ENCODE measurements at places on chromosomes 1 and 21.

DNA sequence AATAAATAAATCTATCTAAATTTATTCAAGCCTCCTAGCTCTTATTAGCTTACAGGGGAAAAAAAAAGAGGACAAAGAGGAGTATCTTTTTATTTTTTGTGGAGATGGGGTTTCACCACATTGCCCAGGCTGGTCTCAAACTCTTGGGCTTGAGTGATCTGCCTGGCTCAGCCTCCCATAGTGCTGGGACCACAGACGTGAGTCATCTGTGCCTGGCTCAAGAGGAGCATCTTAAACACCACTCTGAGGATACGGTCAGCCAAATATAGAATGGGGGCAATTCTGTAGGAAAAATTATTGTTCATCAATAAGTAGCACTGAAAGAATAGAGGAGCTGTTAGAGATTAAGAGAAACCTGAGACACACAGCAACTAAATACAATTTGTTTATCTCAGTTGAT, 24.1 kb downstream of the SLC45A3 start:
- no peak for DNase-seq

DNA sequence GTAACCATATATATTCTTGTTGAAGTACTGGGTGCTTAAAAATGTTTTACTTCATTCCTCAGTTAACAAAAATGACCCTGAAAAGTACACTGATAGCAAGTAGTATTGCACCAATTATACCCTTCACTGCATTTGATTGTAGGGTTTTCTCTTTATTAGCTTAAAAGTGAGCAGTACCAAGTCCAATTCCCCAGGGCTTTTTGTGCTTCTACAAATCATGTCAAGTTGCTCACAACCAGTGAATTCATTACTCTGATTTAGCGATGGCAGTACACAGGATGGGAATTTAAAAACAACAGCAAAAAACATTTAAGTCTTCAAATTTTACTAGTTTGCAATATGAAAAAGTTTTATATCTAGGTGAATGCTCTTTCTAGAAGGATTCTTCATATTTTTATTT, 436.4 kb downstream of the PTBP2 start:
- no peak for DNase-seq

- DNase-seq, result no peak
These were observed 477.6 kb upstream of the DEPDC1 start for GRCh38 chr1:68974447-68974846.

GRCh38 chr1:41918450-41919043, at the start of gene HIVEP3:
HIVEP3 (minus strand) TSS chr1:41918922.
- peak; percentile 23 for DNase-seq

DNA sequence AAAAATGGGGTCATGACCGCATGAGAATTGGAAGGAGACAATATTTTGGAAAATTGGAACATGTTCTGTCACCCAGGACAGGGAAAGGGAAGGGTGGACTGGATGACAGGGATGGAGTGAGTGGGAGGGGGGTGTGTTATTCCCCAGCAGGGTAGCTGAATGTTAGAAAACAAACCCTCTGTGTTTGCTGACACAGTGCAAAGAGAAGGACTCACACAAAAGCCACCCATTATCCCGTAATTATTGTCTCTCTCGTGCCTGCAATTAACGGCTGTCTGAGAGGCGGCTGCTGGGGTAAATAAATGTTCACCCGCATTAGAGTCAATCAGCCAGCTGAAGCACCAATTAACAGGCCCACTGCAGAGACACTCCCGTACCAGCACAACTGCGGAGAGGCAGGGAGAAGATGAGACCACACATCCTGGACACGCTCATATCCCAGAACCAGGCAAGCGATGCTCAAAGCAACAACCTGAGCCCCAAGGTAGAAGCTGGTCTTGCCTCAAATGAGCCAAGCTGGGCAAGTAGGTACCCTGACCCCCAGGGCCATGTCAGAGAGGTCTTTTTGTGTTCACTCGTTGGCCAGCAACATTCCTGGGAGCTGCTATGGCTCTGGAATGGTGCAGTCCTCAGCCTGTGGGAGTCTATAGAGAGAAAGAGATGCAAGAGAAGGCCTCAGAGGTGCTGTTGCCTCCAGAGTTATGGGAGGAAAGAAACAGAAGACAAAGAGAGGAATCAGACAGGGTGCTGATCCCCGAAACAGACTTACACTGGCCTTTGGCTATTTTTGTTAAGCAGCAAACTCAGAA, 19.4 kb downstream of the PLEKHA6 start:
- DNase-seq, result no peak

DNA sequence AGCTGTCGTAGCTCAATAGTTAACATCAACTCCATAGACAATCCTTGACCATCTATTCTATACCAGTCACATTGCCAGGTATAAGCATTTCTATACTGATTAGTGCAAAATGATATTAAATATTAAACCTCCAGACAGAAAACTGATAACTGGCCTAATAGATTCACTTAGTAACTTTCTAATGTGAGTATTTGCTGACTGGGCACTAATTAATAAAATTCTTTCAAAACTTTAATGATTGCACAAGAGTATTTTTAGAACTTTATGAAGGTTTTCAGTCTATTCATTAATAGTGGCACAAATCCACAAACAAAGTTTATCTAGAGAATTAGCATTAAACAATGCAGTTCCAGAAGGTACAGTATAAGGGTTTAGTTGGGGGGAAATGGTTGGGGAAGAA, 79.1 kb downstream of the TTLL7 start:
- no peak for DNase-seq

- peak; percentile 87 for DNase-seq
These were observed 1.3 kb downstream of the ARL8A start for GRCh38 chr1:202143011-202143767.

DNA sequence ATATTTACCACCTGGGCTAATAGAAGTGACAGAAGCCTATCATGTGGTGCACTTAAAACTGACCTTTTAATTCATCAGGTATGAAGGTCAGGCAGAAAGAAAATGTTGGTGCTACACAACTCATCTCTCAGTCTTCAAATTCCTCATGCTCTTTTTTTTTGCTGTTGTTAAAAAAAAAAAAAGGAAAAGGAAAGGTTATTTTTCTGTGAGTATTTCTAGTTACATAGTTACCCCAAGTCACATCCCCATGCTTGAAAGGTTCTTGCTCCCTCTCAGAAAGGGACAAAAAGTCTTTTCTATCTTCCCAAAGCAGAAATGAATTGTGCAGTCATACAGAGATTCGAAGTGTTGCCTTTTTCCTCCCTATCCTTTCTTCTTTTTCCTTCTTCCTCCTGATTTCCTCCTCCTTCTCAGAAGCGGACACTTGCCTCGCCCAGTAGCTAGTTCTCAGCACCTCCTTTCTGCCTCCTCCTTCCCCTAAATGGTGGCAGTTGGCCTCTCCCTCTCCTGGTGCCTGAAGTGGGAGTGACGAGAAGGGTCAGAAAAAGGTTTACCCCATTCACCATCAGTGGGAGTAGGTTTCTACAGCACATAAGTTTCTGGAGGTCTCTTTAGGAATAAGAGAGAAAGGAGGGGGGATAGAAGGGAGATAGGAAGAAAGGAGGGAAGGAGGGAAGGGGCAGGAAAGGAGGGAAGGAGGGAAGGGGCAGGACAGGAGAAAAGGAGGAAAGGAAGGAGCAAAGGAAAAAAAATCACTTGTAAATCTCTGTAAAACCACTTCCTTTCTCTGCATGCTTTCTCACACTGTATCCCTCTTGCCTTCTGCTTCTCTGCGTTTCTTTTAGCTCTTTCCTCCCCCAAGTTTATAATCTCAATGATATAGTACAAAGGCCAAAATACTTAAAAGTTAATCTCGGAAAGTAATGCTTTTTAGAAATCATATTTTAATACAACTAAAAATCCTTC, 20.4 kb upstream of the C1orf105 start:
- peak; percentile 8 for DNase-seq

DNA sequence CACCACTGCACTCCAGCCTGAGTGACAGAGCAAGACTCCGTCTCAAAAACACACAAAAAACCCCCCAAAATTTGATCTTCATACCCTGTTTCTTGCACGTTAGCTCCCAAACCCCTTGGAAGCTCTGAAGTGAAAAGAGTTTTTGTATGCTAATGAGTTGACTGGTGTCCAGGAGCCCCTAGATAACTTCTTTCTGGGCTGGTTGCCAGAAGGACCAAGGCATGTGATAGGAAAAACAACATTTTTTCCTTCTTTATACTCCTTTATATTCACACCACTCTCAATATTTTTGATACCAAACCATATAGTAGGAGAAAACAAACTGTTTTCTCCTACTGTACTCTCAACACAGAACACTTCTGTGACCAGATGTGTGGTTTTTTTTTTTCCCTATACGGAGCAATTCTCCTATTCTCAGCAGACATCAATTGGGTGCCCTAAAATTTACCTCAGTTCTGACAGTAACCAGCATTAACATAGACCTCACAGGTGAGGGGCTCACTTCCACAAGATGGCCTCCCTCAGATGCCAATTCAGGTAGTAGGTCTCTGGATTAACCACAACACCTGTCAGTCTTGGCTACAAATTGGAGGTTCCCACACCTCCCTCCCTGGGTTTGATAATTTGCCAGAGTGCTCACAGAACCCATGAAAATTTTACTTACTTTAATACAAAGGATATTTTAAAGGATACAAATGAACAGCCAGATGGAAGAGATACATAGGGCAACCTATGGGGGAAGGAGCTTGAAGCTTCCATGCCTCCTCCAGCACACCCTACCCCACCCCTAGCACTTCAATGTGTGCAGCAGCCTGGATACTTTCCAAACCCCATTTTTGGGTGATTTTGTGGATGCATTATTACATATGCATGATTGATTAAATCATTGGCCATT, 25.6 kb downstream of the ZYG11B start:
- DNase-seq, result no peak

GRCh38 chr1:59971464-59971911, 44.9 kb upstream of the CYP2J2 start:
- DNase-seq, result peak; percentile 69

DNA sequence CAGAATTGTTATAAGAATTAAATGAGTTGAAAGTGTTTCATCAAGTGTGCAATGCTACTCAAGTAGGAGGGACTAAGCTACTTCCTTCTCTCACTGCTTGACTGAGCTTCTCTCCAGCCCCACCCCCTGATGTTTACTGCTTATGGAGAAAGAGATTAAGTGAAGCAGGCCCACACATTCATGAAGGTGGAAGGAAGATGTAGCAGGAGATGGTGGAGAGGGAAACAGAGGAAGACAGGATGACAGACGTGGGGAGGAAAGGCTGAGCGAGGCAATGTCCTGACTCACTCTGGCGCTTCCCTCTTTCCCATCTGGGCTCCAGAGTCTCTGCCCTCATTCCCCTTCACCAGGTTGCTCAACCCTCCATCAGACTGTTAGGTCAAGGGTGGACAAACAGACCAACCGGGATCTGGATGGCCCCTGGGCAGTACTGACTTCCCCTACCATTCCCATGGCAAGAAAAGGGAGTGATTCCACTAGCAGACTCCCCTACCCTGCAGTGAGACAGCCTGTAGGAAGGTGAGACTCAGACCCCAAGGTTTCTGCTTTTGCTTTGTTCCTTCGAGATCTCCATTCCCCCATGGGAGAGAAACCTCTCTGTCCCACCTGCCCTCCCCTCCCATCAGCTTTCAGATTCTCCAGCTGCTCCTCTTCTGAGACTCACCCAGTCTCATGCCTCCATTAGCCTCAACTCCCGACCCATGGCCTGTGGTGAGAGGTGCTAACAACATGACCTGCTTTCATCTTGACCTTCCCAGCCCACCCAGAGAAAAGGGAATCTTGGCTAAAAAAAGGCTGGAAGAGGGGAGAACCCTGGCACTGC, 3.1 kb upstream of the ARHGEF2 start:
- DNase-seq, result peak; percentile 73

- DNase-seq, result no peak
These were observed 3.5 kb upstream of the MRPL55 start for GRCh38 chr1:228112617-228113016.

- DNase-seq, result peak; percentile 75
These were observed 5.3 kb upstream of the TUFT1 start for GRCh38 chr1:151534662-151535278.

DNA sequence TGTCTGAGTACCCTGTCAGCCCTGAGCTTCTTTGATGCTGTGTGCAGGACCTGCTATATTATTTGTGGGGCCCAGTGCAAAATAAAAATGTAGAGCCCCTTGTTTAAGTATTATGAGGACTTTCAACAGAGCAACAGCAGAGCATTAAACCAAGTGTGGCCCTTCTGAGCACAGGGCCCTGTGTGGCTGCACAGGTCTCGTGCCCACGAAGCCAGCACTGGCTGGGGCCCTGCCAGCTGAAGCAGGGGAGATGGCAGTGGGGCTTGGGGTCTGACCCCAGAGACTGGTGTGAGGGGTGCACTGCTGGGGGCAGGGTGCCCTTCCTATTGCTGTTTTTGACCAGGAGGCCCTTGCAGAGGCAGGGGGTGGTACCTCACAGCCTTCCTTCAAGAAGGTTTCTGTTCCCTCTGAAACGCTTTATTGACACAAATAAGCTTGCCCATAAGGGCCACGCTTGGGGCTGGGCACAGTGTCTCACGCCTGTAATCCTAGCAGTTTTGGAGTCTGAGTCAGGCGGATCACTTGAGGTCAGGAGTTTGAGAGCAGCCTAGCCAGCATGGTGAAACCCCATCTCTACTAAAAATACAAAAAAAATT, 2.2 kb upstream of the SEMA4A start:
- no peak for DNase-seq

- DNase-seq, result no peak
These were observed 510.2 kb upstream of the USP24 start for GRCh38 chr1:55725378-55725777.

Data from KBM-7 (cell line).